ENCODE measurements at places on chromosomes 12 and 14. TPM values are rescaled to one million over a fixed set of nuclear protein-coding genes. Genes with fewer than 3 reads are reported as not detected.

The RDH16 gene
- total RNA-seq, result 0.26 TPM

The LRR1 gene
- 51.8 TPM for total RNA-seq

The PRKAB1 gene
- total RNA-seq, result 27.3 TPM

The LRRC10 gene
- total RNA-seq, result not detected

The TMEM132D gene
- total RNA-seq, result not detected

The LBHD2 gene
- not detected for total RNA-seq

The GPR84 gene
- total RNA-seq, result 2.6 TPM

The TMEM179 gene
- not detected for total RNA-seq

The SLC6A13 gene
- not detected for total RNA-seq

The CD27 gene
- total RNA-seq, result 36.5 TPM

The PPM1H gene
- not detected for total RNA-seq

The SMIM41 gene
- total RNA-seq, result not detected

The WBP11 gene
- total RNA-seq, result 131 TPM

DNA sequence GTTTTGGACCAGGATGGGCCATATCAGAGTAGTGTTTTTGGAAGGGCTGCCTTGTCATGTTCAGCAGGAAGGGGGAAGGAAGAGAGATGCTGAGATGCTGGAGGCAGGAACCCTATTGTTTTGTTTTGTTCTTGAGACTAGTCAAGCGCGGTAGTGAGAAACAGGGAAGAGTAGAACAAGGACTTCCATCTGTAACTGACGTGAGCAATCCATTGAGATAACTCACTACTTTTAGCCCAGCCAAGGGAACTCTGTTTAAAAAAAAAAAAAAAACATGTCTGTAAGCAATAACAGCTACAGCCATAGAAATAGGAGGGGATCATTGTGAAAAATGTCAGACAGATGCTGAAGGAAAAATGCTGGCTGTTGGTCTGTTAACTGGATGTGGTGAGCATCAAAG, 34.0 kb downstream of the CD9 start:
- no peaks in the 10 kb centered on the region for H3K36me3 ChIP-seq
- no peak overlapping the region for H3K27ac ChIP-seq
- no peak overlapping the region for H3K4me3 ChIP-seq
- peaks cover 9% of the 10 kb centered on the region for H3K27me3 ChIP-seq
- DNase-seq, result no peak

DNA sequence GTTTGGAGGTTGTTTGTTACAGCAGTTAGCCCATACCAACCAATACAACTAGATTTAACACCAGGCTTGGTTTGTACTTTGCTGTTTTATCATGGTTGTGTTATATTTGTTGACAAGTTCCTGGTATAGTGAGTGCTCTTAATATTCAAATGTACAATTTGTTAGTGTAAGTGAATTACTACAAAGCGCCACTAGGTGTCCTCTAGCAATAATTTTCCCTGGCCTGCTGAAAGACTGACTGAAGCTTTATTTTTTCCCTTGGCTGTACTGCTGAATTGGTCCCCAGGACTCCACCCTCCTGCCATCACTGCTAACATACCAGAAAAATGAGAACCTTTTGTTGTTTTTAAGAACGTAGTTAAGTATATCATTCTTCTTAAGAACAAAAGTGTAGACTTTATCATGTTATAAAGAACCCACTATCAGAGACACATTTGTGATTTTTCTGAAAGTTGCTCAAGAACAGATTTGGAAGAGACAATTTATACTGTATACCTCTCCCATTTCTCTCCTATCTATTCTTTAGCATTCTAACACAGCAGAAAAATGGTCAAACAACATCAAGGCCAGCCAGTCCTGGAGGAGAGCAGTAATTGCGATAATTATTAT, 75.3 kb upstream of the FAR2 start:
- H3K27me3 ChIP-seq, result peaks cover 21% of the 10 kb centered on the region
- H3K27ac ChIP-seq, result no peak overlapping the region
- H3K4me1 ChIP-seq, result no peaks in the 10 kb centered on the region
- H3K36me3 ChIP-seq, result no peaks in the 10 kb centered on the region
- DNase-seq, result no peak
- H3K4me3 ChIP-seq, result no peak overlapping the region

DNA sequence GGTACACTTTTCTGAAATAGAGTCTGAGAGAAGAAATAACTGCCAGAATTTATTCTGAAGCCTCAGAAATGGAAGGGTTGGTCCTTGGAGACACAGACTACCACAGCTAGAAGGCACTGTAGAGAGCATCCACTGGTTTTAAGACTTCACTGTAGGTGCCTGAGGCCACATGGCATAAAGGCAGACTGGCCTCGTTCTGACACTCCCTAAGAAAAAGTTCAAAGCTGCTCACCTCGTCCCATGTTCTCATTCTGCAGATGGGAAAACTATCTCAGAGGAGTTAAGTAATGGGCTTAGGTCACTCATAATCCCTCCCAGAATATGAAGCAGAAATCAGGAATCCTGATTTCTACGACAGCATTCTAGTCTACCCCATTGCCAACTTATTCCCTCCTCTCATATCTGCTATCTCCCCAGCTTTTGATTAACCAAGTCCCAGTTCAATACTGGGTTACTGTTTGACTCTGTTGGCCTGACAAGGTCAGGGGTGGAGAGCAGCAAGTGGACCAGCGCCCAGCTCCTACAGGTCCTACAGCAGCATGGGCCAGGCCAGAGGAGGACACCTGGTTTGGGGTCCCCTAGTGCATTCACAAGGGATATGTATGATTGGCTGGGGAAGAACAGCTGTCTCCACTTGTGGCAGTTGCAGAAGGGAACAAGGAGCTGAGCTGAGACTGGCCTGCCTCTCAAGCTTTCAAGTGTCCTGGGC, 3.7 kb downstream of the ITGA5 start:
- no peaks in the 10 kb centered on the region for H3K27me3 ChIP-seq
- peaks cover 7% of the 10 kb centered on the region for H3K36me3 ChIP-seq
- peaks cover 70% of the 10 kb centered on the region for H3K4me1 ChIP-seq
- no peak overlapping the region for H3K4me3 ChIP-seq
- peak overlapping the region; percentile 91 for H3K27ac ChIP-seq

DNA sequence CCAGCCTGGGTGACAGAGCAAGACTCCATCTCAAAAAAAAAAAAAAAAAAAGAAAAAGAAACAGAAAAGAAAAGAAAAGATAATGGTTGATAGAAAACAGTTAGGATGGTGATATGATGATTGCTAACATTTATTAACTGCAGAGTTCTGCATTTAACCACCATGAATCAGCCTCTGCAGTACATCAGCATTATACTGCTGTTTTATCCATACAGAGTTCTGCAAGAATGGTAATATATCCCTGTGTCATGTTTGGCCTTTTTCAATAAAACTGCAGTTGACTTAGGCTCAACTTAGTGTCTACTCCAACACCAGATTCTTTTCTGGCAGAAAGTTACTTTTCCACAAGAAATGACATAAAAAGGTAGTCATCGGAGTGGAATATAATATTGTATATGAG, 62.6 kb downstream of the DUSP6 start:
- no peaks in the 10 kb centered on the region for H3K36me3 ChIP-seq
- H3K27ac ChIP-seq, result no peak overlapping the region
- H3K27me3 ChIP-seq, result no peaks in the 10 kb centered on the region
- DNase-seq, result no peak
- no peak overlapping the region for H3K4me3 ChIP-seq

GRCh38 chr14:70917633-70918032, 10.4 kb downstream of the PCNX1 start:
- H3K27me3 ChIP-seq, result no peaks in the 10 kb centered on the region
- H3K4me3 ChIP-seq, result peak overlapping the region; percentile 17
- H3K27ac ChIP-seq, result peak overlapping the region; percentile 60
- peaks cover 11% of the 10 kb centered on the region for H3K36me3 ChIP-seq
- DNase-seq, result no peak
- H3K4me1 ChIP-seq, result peaks cover 83% of the 10 kb centered on the region

DNA sequence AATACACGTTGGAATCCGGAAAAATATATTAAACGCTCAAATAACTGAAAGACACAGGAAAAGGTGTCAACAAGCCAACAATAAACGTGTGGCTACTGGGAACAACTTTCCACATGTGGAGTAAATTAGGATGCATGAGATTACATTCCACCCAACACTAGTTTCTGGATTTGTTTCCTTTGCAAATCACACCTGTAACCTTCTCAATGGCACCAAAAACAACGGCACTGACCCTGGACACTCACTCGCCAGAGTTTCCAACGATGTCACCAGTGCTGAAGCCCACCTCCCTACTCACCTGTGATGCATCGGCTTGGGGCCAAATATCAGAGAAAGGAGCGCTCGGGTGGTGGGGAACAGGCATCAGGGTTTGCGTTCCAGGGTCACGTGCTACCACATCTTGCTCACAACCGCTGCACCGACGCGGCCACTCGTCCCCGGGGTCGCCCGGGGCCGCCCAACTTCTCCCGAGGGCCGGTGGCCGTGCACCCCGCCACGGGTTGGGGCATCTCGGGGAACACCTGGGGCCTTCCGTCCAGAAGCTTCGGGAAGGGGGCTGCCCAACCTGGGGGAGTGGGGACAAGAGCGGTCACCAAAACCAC, 629 bp downstream of the PRDM4 start:
- DNase-seq, result peak; percentile 63
- peaks cover 24% of the 10 kb centered on the region for H3K36me3 ChIP-seq
- H3K27ac ChIP-seq, result peak overlapping the region; percentile 88
- no peaks in the 10 kb centered on the region for H3K27me3 ChIP-seq
- peaks cover 27% of the 10 kb centered on the region for H3K4me1 ChIP-seq
- H3K4me3 ChIP-seq, result peak overlapping the region; percentile 92

DNA sequence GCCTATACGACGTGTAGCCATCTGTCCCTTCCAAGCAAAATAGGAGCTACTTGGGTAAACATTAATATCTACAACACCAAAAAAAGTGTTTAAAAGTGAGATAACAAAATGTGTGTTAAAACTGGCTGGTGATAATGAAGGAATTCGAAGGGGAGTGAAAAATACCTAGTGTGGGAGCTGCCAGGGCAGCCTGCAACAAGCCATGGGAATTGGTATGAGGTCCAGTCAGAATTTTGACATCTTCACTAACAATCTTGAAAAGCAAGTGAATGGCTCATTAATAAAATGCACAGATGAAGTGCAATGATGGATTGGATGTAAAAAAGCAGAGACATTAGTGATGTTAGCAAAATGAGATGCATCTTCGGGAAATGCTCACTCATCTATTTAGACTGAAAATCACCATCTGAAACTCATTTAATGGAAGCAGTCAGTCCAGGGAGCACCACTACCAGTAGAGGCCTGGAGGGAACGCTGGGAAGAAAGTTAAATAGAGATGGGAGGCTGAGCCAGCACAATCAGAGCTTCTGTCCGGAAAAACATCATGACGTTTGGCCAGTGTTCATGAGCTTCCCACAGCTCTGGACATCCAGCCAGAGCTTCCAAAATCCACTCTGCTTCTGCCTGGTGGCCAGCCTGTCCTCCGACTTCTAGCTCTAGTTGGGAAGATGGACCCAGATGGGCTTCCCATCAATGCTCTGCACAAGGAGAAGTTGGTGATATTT, 405.0 kb upstream of the TMTC1 start:
- H3K4me3 ChIP-seq, result no peak overlapping the region
- no peaks in the 10 kb centered on the region for H3K4me1 ChIP-seq
- no peaks in the 10 kb centered on the region for H3K36me3 ChIP-seq
- H3K27ac ChIP-seq, result no peak overlapping the region
- no peak for DNase-seq

GRCh38 chr12:65266408-65266807, 12.1 kb upstream of the MSRB3 start:
- no peak overlapping the region for H3K4me3 ChIP-seq
- no peaks in the 10 kb centered on the region for H3K4me1 ChIP-seq
- H3K36me3 ChIP-seq, result no peaks in the 10 kb centered on the region
- no peak overlapping the region for H3K27ac ChIP-seq

GRCh38 chr12:95337146-95337545, 119.5 kb downstream of the VEZT start:
- no peaks in the 10 kb centered on the region for H3K36me3 ChIP-seq
- no peak for DNase-seq
- no peak overlapping the region for H3K27ac ChIP-seq

- H3K4me3 ChIP-seq, result no peak overlapping the region
- peaks cover under 1% of the 10 kb centered on the region for H3K4me1 ChIP-seq
- no peaks in the 10 kb centered on the region for H3K36me3 ChIP-seq
- peaks cover 6% of the 10 kb centered on the region for H3K27me3 ChIP-seq
- no peak for DNase-seq
Measured at GRCh38 chr14:92927349-92928257, 4.7 kb downstream of the CHGA start.

DNA sequence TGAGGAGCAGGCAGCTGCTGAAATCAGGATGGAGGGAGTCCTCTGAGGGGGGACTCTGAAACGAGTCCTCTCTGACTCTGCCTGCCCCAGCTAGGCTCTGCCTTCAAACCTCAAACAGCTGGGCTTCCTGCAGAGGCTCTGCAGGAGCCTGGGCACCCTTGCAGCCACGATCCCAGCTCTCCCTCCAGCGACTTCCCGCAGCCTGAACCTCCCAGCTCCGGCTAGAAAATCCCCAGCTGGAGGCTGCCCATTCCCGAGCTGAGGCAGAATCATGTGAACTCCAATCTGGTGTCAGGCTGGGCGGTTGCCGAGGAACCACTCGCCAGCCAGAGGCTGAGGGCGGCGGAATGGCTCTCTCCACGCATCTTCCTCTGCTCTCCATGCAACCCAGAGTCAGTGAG, at the start of gene GPR68:
Gene GPR68, minus strand, starts transcription at position 204 of the 401 bp plus-strand sequence. CDS start 9,654 bp downstream, outside the sequence.
- H3K4me1 ChIP-seq, result peaks cover 93% of the 10 kb centered on the region
- no peaks in the 10 kb centered on the region for H3K27me3 ChIP-seq
- DNase-seq, result peak; percentile 51
- H3K27ac ChIP-seq, result peak within 1 kb of the TSS; percentile 84
- peaks cover 25% of the 10 kb centered on the region for H3K36me3 ChIP-seq

DNA sequence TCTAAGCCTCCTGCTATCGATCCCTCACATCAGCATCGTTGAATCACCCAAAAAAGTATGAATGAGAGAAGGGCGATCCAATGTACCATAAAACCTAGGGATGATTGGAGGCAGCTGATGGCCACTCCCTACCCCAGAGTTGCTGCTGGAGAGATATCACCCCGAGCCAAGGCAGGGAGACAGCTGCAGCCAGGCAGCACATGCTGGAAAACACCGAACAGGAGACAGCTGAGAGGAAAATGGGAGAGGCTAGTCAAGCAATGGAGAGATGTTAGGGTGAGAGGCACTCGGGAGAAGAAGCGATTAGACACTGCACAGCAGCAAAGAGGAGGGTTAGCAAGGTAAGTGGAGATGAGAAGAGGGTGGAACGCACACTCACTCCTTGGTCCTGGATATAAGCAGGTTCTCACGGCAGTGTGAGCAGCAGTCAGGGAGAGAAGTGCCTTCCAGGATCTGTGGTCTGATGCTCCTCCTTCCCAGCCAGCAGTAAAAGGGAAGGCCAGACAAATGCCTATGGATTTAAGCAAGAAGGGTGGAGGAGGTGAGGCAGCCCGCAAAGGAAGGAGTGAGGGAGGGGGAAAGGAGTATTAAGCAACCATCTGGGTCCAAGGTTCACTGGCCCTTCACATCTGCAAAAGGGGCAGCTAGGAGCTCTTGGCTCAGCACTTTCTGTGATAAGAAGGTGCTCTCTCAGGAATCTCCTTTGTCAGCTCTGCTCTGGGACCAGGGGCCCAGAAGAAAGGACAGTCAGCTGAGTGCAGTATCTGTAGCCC, at the start of gene SLC7A7:
Gene SLC7A7, minus strand, starts transcription at position 495 of the 773 bp plus-strand sequence. CDS start 2,037 bp downstream, outside the sequence.
- H3K27me3 ChIP-seq, result peaks cover 4% of the 10 kb centered on the region
- peaks cover 17% of the 10 kb centered on the region for H3K4me1 ChIP-seq
- no peak within 1 kb of the TSS for H3K4me3 ChIP-seq
- H3K27ac ChIP-seq, result no peak within 1 kb of the TSS

Measured in activated CD4-positive, alpha-beta memory T cell treated with anti-CD3 and anti-CD28 coated beads for 36 hours (primary cell).